GM03348 (cell line): ENCODE measurements at places on chromosomes 7 and 10.

DNA sequence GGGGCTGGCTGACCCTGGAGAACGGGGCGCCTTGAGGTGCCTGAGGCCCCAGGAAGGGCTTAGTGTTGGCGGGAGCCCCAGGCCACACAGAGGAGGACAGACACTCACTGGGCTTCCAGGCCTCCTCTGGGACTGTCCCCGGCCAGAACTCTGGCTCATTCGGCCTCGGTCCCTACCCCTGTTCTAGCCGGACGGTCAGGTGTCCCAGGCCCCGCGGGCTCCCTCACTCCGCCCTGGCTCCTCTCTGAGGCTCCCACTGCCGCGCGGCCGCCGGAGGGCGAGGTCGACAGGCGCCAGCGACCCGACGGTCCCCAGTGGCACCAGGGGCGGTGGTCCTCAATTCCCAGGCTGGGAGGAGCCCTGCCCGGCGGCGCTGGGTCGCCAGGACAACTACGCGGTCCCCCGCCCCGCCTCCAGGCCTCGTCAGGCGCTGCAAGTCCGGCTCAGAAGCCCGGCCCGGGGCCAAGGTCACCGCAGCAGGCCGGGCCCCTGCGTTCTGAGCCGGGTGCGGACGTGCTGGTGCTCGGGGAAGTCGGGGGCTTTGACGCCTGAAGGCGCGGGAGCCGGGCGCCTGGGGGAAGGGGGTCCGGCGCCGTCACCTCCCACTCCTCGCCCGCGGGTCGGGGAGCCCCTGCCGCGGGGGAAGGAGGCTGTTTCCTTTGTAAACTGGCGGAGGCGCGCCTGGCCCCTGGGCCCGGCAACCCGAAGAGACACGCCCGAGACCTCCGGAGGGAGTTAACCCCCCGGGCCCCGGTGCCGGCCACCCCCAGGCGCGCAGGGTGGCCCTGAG, 1.1 kb upstream of the PWWP2B start:
- DNase-seq: peak; percentile 59

DNA sequence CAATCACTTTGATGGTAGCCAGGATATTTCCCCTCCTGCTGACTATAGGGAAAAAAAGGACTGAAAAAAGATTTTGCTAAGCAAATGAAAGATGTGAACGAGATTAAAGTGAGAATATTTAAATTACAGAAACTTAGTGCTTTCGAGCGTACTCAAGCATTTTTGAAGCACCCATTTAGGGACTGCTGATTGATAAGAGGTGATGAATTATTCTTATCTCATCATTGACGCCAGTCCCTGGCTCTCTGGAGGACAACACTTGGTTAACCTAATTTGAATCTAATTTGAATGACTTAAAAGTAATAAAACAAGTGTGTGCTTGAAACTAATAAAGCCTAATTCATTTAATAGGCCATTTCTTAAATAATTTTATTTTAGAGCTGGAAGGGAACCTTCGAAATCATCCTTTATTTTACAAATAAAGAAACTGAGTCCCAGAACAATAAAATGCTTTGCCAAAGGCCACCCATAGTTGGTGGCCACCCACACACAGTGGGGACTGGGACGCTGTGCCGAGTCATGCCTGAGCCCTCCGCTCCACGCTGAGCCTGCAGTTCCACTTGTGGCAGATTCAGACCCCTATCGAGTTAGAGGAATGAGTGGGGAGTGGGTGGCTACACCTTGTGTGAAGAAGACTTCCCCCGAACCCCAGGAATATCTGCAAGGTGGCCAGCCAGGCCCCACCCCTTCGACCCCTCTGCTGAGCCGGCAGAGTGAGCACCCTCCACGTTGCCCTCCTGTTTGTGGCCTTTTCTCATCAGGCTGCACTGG, 61.1 kb upstream of the SAMD8 start:
- no peak for DNase-seq

DNA sequence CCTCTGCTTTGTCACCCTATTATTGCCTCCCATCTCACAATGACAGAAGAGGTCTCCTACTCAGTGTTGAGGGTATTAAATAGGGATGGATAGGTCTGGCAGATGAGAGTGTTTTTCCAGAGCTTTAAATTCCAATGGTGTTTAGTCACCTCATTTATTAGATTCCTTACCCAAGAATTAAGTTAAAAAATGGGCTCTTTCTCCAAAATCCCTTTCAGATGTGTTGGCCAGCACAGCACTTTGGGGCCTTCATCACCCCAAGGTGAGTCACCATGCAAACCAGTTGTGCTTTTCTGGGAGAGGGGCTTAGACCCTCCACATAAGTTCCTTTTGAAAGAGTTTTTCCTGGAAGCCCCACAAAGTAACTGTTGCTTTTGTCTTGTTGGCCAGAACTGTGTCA, 78.4 kb downstream of the CYP26A1 start:
- peak; percentile 85 for DNase-seq

- DNase-seq: no peak
Measured at GRCh38 chr10:116216676-116217075, 56.3 kb downstream of the GFRA1 start.

DNA sequence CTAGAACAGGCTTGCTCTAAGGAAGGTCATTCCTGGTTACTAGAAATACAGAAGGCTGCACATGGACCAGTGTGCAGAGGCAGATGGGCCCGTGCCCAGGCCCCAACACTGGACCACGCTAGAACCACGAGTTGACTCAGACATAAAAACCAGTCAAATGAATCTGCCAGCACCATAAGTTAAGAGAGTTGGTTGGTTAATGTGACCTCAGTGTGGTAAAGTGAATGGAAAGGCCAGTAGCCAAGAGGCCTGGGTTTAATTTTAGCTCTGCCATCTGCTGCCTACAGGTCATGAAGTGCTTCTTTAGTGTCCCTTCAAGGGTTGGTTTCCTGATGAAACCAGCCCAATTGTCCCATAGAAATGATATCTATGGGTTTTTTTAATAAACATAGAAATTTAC, 329.6 kb upstream of the NRP1 start:
- no peak for DNase-seq

GRCh38 chr7:141640239-141640840, 61.6 kb downstream of the DENND11 start:
- DNase-seq: no peak

- DNase-seq: peak; percentile 92
Measured at GRCh38 chr7:116671681-116672595, at the start of gene MET. Gene MET (plus strand): TSS chr7:116672196. CDS start chr7:116699085, 26,889 bp downstream.

DNA sequence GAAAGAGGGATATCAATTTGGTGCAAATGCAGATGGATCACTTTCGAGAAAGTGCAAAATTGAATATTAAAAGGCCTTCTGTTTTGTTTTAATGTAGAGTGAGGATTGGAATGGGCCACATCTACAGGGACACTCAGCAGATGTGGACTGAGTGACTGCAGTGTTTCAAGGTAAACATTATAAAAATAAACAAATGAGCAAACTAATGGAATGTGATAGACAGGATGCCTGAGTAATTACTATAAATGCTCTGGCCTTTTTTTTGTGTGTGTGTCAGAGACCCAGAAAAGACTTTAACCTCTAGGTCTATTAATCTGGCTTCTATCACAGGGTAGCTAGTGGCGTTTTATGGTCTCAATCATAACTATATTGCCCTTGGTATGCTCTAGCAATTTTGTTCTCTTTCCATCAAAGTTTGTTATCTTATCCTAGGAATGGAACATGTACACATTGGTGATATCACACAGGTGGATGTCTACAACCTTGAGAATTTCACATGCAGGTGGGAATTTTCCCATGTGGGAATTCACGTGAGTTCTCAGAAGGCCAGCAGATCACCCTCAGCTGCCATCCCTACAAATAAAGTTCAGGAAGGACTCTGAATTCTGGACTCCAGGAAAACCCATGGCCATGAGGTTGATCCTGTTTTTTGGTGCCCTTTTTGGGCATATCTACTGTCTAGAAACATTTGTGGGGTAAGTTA, at the start of gene CPA2:
Gene CPA2 (plus strand): TSS at position 606 of the 703 bp plus-strand sequence. CDS start 19 bp downstream, at position 625.
- DNase-seq: no peak

- no peak for DNase-seq
Measured at GRCh38 chr7:3201937-3202710, 98.9 kb upstream of the SDK1 start.

DNA sequence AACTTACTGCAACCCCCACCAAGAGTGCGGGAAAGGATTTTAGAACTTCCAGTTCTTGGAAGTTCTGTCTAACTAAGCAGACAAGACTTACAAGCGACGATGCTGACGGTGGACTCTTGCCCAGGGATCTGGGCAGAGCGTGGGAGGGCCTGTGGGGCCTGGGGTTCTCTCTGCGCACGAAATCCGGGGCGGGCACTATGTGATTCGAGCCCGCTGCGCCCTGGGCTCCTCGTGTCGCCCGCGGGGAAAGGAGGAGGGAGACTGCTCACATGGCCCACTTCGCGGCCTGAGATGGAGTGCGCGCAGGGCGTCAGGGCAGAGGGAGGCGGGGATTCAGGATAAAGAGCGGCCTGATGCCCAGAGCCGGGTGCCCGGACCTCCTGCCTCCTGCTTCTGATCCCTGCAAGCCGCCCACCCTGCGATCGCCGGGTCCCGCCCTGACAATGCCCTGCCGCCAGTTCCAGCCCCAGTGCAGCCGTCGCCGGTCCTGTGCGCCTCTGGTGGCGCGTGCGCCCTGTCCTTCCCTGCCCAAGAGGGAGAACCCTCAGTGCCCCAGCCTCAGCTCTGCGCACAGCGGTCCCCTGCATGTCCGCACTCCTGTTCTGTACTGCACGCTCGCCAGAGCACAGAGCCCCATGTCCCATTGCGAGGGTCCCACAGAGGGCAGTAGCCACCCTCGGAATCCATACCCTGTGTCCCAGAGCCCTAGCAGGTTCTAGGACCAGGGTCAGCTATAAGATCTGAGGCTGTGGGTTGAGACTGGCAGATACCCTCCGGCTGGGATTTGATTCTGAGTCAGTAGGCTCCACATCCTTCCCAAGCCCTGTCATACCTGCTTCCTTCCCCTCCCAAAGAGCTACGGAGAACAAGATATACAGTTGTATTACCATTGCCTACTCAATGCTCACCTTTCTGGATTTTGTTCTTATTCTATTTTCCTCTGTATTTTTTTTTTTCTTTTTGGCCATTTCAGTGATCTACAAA, 99.4 kb upstream of the TMEM106B start:
- DNase-seq: peak; percentile 19

DNA sequence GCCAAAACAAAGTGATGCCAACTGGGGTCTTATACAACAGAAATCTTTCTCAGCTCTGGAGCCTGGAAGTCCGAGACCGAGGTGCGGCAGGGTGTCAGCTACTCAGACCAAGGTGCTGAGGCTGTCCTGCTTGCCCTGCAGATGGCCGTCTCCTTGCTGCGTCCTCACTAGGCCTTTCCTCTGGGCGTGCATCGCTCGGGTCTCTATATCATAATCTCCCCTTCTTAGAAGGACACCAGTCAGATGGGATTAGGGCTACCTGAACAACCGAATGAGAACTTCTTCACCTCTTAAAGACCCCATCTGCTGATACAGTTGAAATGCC, 244.7 kb downstream of the EBF3 start:
- no peak for DNase-seq

- no peak for DNase-seq
Measured at GRCh38 chr7:158357898-158358821, 229.5 kb downstream of the PTPRN2 start.
